ENCODE measurements at places on chromosomes 12 and 14.

- DNase-seq: no peak
Measured at GRCh38 chr12:47362126-47362705, 282.5 kb upstream of the AMIGO2 start.

DNA sequence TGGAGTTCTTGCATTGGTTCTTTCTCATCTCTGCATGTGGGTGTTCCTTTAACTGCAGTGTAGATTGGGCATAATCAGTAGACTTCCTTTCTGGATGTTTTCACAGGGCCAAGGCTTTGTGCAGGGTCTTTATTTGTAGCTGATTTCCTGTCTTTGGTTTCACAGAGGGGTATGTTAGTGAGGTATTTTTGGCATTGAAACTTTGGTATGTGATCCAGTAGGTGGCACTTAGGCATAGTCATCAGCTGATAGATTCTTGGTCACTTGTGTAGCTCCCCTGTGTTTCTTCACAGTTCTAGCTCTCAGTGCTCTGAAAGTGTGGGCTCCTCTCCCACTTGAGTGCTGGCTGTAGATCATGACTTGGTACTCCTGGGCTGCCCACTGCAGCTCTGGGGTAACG is 52.7 kb upstream of the LMO3 start:
- DNase-seq: no peak

GRCh38 chr12:79535751-79536150 is 155.0 kb downstream of the PAWR start:
- no peak for DNase-seq

DNA sequence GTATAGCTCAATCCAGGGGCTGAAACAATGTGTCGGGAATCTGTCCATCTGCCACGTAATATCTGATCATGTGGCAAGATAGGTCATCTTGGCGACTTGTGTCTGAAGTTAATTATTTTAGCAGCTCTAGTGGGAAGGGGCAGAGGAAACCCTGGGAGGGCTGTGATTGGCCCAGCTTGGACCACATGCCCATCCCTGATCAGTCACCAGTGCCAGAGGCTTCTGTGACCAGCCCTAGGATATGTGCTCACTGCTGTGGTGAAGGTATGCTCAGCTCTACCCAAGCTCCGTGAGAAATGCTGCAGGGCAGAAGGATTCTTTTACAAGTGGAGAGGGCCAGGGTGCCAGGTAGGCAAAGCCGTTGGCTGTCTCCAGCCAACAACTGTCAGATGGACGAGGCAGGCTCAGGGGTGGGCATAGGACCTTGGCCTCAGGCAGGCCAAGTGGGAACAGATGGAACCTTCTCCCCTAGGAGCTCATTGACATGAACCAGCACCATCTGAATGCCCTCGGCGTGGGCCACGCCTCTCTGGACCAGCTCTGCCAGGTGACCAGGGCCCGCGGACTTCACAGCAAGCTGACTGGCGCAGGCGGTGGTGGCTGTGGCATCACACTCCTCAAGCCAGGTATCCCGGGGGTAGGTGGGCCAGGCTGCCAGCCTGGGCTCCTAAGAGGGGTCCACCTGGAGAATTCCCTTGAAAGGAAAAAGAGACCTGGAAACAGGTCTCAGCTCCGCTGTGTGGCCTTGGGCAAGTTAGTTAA is 21.1 kb downstream of the MVK start:
- DNase-seq: no peak

GRCh38 chr14:64721391-64721791 is 17.2 kb downstream of the PLEKHG3 start:
- peak; percentile 77 for DNase-seq

DNA sequence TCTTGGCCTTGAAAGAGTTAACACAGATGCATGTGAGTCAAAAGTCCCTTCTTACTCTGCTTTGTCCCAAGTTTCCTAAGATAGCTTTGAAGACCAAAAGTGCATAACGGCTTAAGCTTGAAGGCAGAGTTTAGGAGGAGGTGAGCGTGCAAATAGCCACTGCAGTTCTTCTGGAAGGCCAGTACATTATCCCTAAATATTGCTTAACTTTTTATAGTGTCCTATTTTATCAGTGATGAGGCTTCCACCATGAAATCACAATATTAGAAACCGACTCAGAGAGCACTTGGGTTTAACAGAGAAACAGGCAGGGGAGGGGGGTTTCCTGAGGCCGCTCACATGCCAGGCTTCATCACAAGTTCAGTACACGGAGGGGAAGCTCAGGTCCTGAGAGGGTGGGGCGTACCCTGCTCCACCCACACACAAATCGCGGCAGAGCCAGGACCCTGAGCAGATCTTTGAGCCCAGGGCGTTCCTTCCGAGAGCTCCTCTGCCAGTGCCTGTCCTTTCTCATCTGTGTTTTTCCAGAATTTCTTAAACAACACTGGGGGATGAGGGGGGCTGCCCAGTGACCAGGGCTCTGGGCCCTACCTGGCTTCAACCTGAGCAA is 26.8 kb upstream of the BDKRB2 start:
- no peak for DNase-seq

DNA sequence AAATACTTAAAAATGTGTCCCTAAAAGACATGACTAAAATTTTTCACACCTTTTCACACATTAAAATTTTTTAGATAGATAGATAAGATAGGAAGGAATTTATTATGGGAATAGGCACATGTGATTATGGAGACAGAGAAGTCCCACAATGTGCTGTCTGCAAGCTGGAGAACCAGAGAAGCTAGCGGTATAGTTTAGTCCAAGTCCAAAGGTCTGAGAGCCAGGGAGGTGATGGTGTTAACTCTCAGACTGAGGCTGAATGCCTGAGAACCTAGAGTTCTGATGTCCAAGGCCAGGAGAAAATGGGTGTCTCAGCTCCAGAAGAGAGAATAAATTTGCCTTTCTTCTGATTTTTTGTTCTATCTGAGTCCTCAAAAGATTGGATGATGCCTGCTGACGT is 65.7 kb downstream of the POLR3B start:
- no peak for DNase-seq

- DNase-seq: no peak
Measured at GRCh38 chr12:92553389-92553788, 149.4 kb upstream of the PLEKHG7 start.

DNA sequence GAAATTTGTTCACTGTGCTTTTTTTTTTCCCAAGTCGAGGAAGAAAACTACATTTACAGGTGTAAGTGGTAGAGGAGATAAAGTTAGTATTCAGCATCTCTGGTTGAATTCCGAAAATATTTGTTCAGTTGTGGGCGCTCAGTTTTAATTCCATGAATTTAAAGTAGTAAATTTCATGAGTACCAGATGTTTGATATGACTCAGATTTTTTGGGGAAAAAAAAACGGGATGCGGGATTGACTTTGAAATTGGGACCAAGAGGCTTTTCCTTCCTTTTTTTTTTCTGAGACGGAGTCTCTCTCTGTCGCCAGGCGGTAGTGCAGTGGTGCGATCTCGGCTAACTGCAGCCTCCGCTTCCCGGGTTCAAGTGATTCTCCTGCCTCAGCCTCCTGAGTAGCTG is 1.6 kb downstream of the TULP3 start:
- DNase-seq: no peak

DNA sequence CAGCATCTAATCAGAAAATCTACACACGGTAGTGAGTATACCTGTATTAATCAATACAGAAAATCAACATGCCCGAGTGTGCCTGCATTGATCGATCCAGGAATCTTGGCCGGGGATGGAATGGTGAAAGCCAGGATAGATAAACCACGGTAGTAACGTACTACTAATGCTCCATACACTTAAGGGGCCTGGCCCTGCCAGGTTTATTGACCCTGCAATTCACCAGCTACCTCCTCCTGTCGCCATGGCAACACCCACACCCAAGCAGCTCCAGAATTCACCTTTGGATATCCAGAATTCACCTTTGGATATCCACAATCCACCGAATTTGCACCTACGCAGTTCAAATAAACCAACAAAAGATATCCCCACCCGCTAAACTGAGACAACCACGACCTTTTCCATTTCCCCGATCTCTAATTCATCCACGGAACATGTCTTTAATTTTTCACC is 14.8 kb upstream of the CALM1 start:
- DNase-seq: no peak

GRCh38 chr14:85182282-85182681 is 347.7 kb upstream of the FLRT2 start:
- DNase-seq: no peak

GRCh38 chr12:131418121-131418520 is 292.8 kb upstream of the SFSWAP start:
- DNase-seq: no peak

DNA sequence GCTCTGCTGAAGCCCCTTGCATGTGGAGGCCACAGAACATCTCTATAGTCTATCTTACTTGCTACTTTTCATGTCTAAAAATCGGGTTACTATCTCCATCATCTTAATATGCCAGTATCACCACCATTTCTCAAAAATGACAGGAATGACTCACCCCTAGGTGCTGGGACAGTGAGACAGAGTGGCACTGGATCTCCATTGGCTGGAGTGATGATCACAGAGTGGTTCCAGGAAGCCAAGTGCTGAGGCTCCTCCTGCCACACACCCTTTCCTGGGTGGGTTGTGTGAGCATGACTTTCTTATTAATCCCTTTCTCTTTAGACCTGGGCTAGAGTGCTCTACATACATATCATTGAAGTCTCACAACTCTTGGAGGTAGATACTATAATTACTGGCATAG is 3.3 kb upstream of the ASCL1 start:
- no peak for DNase-seq

DNA sequence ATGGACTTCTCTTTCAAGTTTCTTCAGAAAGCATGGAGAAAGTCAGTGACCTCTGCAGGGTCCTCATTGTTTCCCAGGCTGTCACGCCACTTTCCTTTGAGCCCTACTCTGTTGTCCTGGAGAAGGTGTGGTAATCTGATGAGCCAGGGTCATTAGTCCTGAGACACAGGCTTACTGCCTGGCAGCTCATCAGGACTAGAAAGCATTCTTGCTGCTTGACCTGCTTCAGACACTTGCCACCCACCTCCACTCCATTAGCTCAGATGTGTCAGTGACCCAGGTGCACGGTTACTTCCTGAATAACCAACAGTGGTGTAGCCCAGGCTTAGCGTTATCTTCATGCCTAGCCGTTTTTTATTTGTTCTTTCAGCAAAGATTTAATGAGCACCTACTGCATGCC is 93.9 kb downstream of the FGD4 start:
- no peak for DNase-seq

GRCh38 chr12:103392722-103393121 is 103.0 kb downstream of the C12orf42 start:
- no peak for DNase-seq

DNA sequence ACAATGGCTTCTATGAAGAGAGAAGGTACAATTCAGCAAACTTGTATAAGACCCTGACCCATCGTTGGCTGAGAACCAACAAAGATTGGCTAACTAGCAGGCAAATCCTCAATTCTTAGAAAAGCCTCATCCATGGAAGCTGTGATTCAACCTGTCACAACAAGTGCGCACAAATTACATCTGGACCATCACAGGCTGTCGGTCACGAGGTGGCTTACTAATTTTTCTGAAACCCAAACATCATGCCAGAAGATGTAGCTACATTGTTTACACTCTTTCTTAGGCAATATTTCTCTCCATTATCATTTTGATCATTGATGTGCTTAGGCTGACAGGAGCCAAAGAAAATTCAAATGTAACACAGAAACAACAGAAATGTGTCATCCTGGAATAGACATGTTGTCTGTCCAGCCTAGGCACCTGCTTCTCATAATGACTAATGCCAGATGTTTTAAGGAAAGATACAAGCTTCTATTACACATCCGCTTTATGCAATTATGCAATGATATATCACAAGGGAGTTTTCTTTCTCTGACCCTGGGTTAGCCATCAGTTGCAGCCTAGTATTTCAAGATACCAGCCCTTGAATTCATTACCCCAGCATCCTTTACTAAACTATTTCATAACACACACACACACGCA is 92.9 kb upstream of the DIO2 start:
- DNase-seq: no peak

DNA sequence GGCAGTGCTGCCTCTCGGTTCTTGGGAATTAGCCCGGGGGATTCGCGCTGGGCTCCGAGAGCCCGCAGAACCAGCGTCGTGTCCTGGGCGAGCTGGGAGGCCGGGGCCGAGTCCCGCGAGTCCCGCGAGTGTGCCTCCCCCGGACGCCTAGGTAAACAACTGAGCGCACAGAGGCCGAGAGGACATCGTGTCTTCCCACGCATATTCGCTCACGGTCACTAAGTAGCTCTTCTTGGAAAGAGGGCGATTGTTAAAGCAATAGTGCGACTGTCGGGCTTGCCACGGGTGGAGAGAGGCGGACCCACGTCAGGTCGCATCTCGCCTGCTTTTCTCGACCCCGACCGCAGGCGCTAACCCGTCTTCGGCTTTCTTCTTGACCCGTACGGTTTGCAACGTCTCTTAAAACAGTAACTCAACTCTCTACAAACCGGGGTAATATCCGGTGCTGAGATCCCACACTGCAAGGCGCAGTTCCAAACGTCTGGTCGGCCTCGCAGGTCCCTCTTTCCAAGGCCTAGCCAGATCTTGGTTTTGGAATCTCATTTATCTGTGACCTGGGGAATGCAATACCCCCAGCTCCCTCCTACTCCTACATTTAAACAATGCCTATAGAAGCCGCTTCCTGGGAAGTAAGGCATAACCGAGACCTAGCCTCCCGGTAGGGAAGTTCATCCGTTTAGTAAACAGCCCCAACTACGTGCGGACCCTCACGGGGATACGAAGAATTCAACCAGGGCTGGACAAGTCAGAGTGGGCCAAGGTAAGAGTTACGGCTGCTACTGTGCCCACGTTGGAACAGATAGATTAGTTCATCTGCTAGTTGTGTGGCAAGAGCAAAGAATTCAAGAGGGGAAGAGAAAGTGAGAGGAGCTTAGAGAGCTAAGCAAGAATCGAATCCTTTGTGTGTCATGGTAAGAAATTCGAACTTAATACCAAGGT is 736 bp upstream of the PHLDA1 start:
- no peak for DNase-seq

DNA sequence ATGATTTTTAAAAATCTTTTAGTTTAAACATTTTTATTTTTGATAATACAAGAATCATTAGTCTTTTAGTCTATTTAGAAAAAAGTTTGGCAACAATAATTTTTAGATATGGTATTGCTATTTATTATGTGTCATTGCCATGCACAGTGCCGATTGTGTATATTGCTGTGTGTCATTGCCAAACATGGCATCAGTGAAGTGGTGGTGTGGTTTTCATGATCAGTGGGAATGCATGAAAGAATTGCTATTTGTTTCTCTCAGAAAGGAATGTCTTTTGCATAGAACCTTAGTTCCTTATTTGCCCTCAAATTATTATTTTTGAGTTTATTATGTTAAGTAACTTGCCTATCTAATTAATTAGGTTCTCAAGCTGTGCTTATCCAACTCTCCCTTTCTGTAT is 397.5 kb upstream of the PDE3A start:
- no peak for DNase-seq

DNA sequence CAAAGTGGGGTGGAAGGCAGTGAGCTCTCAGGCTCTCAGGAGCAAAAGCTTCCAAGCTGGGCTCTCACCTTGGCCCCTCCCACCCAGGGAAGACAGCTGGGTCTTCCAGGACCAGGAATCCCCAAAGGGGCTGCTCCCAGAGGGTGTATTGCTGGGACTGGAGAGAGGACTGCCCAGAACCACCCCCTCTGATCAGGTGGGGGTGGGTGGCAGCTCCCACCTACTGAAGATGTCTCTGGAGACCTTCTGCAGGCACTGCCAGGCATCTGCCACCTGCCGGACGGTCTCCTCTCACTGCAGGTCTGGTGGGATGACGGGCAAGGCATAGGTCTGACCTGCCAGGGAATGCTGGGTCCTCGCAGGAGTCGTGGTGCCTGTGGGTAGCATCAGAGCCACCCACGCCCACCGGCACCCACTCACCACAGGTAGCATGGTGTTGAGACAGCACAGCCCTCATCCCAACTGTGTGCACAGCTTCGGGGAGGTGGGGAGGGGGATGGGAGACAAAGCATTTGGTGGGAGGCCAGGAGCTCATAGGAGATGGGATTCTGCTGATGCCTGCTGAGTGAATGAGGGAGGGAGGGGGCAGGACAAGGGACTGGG is 103.2 kb downstream of the SINHCAF start:
- no peak for DNase-seq
